NCI-H187 (cell line): ENCODE measurements at places on chromosomes 6 and 20.

DNA sequence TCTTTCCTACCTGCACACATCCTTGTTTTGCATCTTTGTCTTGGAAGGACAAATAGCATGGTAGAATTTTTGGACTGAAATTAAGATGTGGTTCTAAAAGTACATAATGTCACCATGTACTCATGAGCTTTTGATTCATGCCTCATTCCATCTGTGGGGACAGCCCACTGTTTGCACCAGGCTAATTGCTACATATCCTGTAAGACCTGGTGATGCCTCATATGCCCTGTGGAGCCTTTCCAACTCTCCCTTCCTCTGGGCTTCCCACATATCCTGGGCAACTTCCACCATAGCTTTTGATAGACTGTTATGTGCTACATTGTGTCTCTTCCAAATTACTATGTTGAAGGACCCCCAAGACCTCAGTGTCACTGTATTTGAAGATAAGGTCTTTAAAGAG, 213.6 kb upstream of the PREP start:
- DNase-seq, result no peak

DNA sequence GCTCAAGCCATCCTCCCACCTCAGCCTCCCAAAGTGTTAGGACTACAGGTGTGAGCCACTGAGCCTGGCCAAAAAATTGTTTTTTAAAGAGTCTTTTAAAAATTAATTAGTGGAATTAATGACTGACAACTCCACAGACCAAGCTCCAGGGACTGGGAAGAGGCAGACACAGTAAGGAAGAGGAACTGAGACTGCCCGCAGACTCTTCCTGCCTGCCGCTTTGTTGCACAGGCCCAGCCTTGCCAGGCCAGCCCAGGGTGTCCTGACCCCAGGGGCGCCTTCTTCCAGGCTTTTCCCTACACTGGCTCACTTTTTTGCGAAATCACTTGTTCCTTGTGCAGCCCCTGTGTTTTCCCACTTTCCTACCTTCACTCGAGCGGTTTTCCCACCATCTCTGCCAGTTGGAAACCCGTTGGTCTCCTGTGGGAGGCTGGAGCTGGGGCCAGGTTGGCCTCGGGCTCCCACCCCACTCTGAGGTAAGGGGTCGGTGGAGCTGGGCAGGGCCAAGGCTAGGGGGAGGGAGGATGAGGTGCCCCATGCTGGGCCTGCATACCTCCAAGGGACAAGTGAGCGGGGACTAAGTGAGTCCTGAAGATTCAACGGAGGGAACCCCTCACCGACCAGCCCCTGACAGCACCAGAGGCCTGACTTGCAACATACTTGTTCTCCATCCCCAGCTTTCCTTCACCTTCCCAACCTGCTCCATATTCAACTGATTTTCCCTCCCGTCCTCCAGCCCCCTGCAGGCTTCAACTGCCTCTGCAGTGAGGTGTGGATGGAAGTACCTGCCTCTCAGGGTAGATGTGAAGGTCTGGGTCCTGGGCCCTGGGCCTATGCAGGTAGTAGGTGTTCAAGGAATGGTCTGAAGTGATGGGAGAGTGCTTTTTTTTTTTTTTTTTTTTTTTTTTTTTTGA, 23.5 kb upstream of the SMIM29 start:
- DNase-seq, result no peak

- DNase-seq, result no peak
These were observed 78.7 kb downstream of the PLCB4 start for GRCh38 chr20:9147547-9148024.

DNA sequence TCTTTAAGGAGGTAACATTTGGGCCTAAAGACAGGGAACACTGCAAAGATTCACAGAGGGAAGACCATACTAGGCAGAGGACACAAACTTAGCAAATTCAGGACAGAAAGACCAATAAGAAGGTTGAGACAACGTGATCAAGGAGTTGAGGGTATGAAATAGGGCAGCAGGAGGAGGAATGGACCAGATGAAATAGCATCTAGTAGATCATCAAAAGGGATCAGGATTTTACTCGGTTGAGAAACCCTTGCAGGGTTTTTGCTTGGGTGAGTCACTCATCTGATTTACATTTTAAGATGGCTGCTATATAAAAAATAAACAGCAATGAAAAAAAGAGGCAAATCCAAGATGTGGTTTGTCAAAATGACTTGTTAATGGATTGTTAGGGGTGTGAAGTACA, 4.7 kb downstream of the BCLAF1 start:
- no peak for DNase-seq

GRCh38 chr6:3591970-3592369, 135.1 kb upstream of the SLC22A23 start:
- DNase-seq, result no peak

DNA sequence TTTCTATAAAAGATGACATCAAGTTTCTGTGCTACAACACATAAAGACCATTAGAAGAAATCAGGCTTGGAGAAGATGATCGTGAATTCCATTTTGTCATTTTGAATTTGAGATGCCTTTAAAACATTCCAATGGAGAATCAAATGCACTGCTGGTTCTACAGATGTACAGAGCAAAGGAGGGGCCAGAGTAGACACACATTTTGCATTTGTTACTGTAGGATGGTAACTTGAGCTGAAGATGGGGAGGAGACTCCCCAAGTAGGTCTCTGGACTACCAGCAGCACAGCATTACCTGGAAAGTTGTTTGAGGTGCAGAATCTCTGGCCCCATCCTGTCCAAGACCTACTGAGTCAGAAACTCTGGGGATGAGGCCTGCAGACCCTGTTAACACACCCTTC, 121.6 kb upstream of the RALGAPA2 start:
- DNase-seq, result no peak

DNA sequence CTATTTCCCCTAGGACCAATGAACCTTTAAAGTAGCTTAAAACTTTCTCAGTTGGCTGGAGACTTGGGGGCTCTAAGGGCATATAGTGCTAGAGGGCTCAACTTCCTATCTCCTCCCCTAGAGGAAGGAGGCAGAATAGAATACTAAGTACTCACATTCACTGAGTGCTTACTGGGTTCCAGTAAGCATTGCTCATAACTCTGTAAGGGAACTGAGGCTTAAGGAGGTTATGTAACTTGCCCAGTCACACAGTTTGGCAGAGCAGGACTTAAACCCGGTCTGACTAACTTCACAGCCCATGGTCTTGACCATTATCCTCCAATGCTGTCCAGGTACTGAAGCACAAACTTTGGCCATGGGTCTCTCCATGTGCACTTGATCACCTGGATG, 12.5 kb downstream of the SESN1 start:
- DNase-seq, result no peak

DNA sequence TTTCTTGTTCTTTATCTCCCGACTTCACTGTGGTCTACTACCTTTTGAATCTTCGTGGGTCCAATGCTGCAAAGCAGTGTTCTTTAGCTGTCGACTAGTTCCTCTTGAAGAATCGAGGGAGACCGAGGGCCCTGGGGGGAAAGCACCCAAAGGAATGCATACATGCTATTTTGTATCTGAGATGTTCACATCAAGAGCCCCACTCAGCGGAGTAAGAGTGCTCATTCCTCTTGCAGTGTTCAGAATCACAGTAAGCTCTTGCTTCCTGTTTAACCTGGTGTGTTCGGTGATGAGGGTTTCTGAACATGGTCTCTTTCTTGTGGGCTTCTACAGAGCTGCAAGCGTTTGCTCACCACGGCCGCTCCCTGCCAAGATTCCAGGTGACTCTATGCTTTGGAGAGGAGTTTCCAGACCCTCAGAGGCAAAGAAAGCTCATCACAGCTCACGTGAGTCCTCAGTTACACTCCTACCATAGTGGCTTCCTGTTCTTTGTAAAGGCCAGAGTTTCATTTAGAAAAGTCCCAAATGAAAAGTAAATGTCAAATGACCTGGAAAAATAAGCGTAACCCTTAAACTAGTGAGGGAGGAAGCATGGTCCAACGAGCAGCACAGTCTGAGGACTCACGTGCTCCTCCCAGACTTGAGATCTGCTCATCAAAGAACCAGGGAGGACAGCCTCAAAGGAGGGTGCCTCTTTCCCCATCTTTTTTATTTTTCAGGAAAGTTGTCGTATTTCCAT, 13.3 kb downstream of the IRF4 start:
- DNase-seq, result no peak

DNA sequence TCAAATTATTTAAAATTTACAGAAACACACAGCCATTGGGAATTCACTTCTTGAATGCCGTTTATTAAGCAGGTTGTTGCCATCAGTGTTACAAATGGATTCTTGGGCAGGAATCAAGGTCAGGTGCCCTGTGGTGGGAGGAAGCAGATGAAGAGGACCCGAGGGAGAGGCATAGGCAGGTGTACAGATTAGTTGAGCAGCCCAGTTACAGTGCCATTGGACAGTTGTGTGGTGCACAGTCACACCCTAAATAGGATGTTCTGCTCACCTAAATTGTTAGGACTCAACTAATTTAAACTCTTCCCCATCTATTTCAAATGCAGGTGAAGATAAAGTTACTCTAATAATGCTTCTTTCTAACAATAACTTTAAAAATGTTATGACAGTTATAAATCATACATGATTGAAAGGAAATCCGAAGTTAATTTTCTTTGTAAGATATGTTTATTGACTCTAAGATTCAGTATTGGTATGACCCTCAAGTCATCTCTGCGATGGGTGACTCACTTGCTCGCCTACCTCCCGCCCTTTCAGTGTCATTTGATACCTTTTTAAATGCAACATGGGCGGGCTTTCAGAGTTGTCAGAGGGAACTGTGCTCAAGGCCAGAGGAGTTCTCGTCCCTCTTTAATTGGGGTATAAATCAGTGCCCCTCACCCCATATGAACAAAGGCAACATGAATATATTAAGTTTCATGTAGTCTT, 35.1 kb downstream of the DSE start:
- DNase-seq, result no peak

GRCh38 chr6:137656735-137657134, 162.5 kb upstream of the OLIG3 start:
- DNase-seq, result no peak

GRCh38 chr6:139390447-139390846, 16.0 kb upstream of the CITED2 start:
- DNase-seq, result no peak

GRCh38 chr6:43378631-43379030, 9.2 kb upstream of the ZNF318 start:
- no peak for DNase-seq

DNA sequence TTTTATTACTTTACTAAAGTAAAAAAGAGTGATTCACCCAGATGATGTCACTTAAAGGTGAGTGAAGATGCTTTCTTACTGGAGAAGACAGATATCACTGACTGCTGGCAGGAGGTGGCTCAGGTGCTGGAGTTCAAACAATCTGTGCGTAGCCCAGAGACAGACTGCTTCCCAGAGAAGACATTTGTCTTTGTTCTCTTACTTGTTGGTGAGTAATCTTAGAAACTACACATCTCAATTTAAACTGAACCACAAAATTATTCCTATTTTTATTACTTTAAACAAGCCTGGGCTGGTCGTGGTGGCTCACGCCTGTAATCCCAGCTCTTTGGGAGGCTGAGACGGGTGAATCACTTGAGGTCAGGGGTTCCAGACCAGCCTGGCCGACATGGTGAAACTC, 92.2 kb downstream of the CEP162 start:
- DNase-seq, result no peak

GRCh38 chr20:9389346-9389745, 125.0 kb upstream of the LAMP5 start:
- DNase-seq, result no peak
